ENCODE measurements at places on chromosomes 11 and 22.

DNA sequence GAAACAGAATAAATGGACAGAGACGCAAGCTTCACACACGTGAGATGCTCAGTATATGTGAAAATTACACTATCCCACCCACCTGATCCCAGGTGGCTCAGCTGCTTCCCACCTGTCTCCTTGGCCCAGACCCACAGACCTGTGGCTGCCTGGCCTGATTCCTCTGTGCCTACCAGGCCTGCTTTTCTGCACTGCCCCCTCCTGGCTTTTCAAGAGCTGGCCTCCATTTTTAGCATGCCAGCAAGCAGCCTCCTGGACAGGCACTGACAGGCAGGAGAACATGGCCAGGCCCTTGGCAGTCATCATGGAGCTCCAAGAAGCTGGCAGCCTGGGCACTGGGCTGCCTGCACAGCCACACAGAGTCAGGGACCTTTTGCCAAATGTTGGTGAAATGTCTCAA is 79.5 kb upstream of the HMGXB4 start:
- DNase-seq = no peak

- no peak for DNase-seq
Measured at GRCh38 chr22:49365191-49365837, 462.4 kb downstream of the BRD1 start.

GRCh38 chr11:111814557-111815320 is 48.5 kb upstream of the PPP2R1B start:
- DNase-seq = no peak

DNA sequence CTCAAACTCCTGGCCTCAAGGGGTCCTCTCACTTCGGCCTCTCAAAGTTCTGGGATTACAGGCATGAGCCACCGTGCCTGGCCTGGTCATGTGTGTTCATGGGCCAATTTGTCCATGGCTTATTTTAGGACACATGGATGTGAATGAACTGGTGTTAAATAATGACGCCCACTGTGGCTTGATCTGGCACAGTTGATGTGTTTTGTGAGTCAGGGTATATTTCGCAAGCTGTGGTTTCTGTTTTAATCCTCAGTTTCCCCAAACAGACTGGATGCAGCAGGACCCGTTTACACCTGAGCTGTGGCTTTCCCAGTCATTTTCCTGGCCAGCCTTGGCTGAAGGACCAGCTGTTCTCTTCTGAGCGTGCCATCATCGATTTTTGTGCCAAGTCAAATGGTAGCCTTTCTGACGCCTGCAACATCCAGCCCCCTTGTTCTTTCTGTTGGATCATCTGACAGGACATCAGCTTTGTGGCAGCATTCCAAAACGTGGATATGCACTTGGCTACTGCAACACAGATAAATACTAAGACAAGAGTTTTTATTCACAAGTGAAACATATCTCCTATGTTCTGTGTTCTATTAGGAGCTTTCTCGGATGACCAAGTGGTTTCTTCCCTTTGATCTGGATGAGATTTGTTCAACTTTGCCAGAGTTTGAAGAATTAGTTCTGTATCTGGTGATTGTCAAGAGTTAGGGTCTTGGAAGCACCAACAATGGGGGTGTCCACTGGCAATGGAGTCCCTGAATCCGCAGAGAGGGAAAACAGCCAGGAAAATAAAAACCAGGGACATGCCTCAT is 40.0 kb upstream of the SEPTIN5 start:
- DNase-seq = no peak

DNA sequence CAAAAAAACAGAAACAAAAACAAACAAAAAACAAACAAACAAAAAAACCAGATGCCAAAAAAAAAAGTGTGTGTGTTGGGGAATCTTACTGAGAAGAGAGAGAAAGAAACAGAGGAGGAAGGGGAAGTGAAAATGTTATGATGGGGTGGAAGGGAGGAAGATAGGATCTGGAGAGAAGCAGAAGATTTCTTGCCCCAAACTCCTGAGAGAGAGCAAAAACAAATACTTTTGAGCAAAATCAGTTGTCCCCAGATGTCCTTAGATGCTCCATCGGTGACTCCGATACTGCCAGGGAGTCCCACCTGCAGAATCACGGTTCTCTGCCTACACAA is 19.9 kb upstream of the GRAMD1B start:
- DNase-seq = no peak

- no peak for DNase-seq
Measured at GRCh38 chr22:46829941-46830715, 67.7 kb downstream of the TBC1D22A start.

GRCh38 chr11:104876324-104876723 is 21.9 kb downstream of the CASP12 start:
- DNase-seq = no peak

DNA sequence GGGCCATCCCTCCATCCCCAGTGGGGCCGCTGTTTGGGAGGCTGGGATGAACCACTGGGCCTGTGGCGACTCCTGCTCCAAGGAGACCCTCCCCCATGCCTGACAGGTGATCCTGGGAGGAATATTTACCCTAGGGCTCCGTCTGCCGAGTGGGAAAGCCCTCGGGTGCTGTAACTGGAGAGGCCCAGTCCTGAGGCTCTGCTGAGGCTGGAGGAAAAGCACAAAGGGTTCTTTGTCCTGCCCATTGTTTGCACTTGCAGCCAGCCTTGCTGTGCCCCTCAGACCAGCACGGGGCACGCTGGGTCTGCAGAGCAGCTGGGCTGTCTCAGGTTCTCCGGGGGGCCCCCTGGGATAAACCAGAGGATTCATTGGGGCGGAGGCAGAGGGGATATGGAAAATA is 321.1 kb downstream of the MN1 start:
- DNase-seq = no peak

DNA sequence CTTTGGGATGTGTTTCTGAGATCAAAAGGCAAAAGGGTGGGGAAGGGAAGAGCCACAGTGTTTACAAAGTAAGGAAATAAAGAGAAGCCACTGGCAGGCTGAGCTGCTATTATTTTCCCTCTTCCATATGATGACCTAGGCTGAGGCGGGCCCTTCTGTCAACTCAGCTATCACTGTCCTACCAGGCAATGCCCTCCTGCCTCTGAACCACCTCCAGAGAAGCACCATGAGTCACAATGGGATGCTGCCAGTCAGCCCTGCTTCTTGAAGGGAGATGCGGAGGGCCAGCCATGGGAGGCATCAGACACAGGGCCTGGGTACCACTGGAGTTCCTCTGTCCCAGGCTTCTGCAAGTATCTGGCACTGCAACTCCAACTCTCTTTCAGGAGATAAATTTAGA is 107.9 kb upstream of the BID start:
- DNase-seq = no peak

GRCh38 chr11:112995423-112996090 is 34.3 kb downstream of the NCAM1 start:
- DNase-seq = no peak

DNA sequence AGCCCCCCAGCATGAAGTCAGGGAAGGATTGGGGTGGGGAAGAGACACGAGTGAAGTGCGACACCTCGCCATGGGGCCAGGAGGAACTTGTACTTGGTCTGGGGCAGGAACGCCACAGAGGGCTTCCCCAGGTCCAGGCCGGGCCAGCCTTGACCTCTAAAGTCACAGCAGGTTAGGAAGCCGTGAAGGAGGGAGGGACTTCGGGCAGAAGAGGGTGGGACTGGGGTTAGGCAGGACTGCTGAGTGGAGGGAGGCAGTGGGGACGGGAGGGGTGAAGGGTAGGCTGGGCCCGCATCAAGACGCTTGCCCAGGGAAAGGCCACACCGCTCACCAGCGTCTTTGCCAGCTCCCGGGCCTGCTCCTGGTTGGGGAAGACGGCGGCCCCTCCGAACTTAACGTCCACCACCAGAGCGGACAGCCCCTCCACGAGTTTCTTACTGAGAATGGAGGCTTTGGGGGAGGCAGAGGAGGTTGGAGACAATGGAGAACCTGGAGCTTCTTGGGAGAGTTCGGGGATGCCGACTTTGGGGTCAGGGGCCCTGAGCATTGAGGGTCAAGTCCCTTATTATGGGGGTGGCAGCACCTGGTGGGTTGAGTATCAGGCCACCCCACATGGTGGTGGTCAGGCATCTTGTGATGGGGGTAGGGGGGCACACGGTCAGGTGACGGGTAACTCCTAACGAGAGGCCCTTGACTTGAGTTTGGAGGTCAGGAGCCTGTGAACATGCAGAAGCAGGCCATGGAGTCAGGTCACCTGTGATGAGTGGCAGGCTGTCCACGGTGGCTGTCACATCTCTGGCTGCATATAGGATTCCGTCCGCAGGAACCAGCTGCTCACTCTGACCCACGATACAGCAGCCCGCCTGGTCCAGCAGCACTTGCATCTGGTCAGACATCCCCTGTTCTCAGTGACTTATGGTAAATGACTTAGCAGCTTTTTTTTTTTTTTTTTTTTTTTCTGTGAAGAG is 1.7 kb upstream of the SCO2 start:
- DNase-seq = no peak

DNA sequence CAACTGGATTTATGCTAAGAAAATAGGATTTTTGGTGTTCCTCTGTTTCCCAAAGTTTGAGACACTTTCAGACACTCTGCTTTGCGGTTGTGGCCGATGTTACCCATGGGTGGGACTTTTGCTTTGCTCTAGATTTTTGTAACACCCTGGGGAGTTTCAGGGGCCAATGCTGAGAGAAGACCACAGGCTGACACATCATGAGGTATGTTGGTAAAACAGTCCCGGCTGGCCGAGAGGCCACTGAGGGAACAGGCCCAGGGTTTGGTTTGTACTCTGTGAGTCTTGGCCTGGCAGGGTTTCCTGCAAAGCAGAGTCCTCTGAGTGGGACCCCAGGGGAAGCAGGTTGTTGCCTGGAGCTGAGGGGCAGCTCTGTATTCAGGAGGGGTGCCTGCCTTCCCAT is 78.5 kb upstream of the PITPNB start:
- DNase-seq = no peak

- DNase-seq = no peak
Measured at GRCh38 chr11:18615628-18616392, 16.2 kb downstream of the MISFA start.

DNA sequence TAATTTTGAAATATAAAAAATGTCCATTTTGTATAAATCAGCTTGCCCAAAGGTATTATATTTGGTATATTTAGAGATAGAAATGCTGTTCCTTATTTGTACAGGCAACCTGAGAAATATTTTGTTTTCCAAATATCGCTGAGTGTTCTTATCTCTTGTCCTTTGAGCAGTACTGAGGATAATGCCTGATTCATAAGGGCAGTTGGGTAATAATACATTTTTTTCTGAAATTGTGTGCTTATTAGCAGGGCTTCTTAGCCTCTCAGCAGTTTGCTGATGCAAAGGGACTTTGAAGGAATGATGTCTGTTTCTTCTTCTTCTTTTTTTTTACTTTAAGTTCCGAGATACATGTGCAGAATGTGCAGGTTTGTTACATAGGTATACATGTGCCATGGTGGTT is 69.1 kb downstream of the LDLRAD3 start:
- DNase-seq = no peak

DNA sequence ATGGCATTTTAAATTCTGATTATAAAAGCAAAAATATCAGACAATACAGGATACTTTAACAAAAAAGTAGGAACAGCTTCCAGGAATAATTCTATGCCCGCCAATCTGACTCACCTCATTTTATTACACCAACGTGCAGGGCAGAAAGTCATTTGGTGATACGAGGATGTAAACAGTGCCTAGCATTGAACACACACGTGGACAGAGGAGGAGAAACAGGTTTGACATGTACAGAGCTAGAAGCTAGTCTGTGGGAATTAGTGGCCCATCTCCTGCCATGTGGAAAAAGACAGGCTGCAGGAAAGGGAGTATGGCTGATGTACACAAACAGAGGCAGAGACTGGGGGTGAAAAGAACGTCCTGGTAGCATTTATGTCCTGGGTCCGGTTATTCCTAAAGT is 9.0 kb upstream of the SPINDOC start:
- no peak for DNase-seq

GRCh38 chr11:1208394-1209261 is 14.2 kb upstream of the MUC5B start:
- no peak for DNase-seq

DNA sequence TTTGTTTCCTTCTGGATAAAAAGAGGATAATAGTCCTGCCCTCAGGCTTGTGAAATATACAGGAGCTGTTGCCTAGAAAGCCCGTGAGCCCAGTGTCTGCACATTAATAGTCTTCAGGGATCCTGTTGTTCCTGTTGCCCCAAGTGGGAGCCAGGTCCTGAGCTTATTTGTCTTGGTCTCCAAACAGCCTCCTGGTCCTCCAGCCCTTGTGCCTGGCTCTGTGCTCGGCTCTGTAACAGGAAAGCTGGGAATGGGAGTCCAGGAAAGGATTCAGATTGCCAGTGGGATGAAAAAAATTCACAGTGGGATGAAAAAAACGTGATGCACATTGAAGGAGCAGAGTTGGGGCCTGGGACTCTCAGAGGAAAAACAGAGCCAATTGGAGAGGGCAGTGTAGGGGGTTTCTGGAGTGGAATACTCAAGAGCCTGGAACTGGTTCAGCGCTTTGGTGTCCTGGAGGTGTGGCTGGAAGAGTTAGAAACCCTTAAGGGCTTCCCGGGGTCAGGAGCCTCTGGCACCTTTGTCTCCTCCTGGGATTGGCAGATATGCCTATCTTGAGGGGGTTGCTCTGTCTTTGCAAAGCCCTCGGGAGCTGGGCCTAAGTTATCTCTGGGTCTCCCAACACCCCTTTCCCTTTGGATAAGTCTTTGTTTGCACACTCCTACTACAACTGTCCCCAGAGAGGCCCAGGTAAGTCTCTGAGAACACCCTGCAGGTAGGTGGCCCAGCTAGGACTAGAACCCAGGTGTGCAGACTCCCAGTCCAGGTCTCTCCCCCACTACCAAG is 2.3 kb upstream of the INPPL1 start:
- no peak for DNase-seq

DNA sequence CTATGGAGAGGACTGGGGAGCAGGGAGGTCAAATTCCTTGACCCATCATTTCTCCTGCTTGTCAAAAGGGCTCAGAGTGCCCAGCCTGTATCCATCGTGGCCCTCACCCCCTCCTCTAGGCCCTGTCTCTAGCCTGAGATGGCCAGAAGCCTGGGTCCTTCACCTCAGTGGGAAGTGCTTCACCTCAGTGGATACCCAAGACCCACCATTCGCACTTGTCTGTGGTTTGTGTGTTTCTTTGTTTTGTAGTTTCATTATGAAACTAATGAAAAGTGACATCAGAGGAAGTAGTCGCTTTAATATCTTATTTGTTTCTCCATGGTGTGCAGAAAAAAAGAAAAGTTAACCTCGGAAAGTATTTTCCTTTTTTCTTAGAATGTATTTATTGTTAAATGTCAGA is 194.0 kb upstream of the CADM1 start:
- DNase-seq = no peak

DNA sequence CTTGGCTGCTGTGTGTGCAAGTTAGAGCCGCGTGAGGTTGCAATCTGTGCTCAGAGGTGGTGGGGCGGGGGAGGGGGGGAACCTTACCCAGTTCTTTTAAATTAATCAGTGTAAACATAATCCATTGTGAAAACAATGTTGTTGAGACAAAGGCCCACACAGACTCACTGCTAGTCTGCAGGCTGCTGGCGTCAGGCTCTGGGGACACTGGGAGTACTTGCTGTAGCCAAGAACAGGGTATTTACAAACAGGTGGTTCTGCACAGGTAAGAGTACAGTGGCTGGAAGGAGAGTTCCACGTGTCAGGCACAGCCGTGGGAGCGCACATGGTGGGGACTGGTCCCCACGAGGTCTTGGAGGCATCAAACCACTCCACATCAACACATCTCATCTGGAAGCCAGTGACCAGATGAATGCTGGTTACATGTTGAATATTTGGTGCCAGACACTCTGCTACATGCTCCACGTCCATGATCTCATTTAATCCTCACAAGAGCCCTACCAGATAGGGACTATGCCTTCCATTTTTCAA is 27.4 kb downstream of the SCUBE1 start:
- DNase-seq = no peak

Measured in T-helper 22 cell (primary cell).